ENCODE measurements at places on chromosomes 3 and 15.

GRCh38 chr3:124999897-125000435, 55.8 kb downstream of the HEG1 start:
- DNase-seq = no peak

DNA sequence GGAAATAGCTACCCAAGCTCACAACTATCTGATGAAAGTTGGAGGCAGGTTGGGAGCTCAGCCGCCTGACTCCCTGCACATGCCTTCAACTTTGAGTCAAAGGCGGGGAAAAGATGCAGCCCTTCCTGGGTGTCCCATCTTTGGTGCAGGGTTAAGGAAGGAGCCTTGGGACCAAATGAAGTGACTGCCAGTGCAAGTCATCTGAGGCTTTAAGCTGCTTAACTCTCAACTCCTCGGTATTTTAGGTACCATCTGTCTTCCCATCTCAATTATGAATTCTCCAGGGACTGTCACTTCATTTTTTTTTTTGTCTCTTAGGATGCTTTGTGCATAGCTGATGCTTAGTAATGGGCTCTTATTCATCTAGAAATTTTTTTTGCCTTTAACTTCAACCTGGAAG, 408.8 kb upstream of the C2CD4B start:
- DNase-seq = no peak

- no peak for DNase-seq
These were observed 16.0 kb downstream of the LPP start for GRCh38 chr3:188169830-188170455.

DNA sequence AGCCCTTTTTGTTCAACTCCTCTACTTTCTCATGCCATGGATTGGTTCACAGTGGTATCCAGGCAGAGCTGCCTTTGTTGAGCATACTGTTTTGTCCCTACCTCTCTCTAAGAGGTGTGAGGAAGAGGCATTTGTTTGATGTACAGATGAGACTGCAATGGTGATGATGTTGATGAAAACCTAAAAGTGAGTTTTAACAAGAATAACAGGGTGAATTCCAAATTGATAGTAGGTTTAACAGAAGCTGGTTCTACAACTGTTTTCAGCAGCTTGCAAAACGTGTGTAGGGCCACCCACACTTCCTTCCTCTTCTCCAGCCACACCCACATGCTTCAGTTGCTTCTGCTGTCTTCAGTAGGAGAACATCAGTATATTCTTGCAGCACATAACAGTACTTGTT, 10.2 kb downstream of the SNRK start:
- no peak for DNase-seq
